ENCODE measurements at places on chromosomes 16 and 17. TPM values are rescaled to one million over a fixed set of nuclear protein-coding genes. Genes with fewer than 3 reads are reported as not detected.

The NTN3 gene
- total RNA-seq = 0.21 TPM

The KRT13 gene
- 231 TPM for total RNA-seq

The ZNF597 gene
- 4.6 TPM for total RNA-seq

The GOSR2 gene
- total RNA-seq = 48.6 TPM

The DPEP1 gene
- not detected for total RNA-seq

The KCNJ18 gene
- not detected for total RNA-seq

The TOP2A gene
- total RNA-seq = 2.1 TPM

The ELMO3 gene
- 21.9 TPM for total RNA-seq

The DCTN5 gene
- 90.5 TPM for total RNA-seq
